ENCODE measurements at places on chromosomes 3 and 15.
A peak's percentile ranks its signal among the peaks of the same experiment; 100 is the strongest.

GRCh38 chr3:39315420-39315819 is 14.1 kb upstream of the CCR8 start:
- DNase-seq, result no peak

DNA sequence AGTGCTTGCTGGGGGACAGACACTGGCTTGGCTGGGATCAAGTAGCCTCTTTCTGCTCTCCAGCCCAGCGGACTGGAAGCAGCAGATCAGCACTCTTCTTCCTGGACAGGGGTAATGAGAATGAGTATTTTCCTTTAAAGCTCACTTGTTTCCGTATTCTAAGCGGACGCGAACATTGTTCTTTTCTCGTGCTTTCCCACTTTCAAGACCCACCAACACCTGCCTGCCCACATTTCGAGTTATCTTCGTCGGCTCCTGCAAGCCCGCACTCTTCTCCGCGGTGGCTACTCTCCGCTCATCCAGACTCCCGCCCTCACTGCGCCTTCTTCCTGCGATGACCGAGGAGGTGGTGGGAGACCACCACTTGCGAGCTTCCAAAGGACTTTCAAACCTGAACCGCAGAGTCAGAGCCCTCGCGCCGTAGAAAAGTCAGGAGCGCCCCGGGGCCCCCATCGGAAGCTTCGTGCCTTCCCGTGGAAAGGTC is 1.6 kb upstream of the PPM1L start:
- DNase-seq, result no peak

DNA sequence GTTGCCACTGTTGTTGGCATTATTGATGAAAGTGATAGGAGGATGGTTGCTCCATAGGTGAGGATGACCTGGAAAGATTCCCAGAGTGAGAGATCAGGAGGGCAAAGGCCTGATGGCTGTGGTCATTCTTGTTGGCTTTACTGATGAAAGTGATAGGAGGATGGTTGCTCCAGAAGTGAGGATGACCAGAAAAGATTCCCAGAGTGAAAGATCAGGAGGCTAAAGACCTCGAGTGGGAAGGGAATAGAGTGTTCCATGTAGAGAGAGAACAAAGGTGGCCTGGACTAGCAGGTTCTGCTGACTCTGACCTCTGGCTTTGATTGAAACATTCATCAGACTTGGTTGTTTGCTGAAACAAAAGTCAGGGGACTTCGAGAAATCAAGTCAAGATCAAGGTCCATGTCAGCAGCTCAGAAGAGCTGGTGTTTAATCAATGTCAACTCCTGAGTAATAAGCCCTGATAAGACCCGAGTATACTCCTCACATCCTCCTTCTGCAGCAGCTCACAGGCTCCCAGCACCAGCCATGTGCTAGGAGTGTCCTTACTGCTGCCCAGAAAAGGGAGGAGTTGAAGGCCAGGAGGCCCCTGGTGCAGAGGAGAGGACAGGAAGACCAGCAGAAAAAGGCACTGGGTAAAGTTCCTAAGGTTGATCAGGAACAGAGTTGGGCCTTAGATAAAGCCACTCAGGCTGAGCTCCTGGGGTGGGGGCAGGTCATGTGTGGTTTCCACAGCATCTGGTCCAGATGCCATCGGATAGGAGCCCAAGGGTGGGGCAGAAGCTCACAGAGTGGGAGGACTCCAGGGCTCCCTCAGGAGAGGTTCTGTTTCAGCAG is 19.9 kb downstream of the CYP8B1 start:
- DNase-seq, result no peak

GRCh38 chr15:100672959-100673358 is 70.6 kb downstream of the ASB7 start:
- DNase-seq, result no peak

- DNase-seq, result peak; percentile 61
These were observed 34.3 kb downstream of the ZMAT3 start for GRCh38 chr3:179037351-179037750.

DNA sequence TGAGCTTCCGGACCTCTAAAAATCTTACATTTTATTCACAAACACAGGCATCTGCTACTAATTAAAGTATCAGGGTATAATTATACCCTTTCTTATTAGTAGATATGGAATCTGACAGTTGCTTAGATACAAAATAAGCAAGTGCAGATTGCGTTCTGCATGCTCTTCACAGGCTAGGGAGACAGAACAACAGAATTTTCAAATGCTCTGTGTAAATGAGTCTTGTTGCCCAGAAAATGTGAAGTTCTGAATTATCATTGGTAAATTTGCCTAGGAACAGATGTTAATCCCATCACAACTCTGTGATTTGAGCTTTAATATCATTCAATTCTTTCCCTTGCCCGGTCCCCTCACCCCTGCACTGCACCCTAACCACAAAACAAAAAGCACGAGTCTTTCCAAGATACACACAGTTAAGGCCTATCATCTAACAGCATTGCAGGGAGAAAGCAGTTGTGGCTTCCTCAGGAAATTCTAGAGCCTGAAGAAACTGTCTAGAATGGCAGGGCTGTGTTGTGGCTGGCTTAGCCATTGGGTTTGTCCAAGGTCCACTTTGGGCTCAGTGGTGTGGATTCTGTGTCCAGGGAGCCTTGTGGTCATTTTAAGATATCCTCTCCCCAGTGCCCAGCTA is 119.8 kb downstream of the PDCD6IP start:
- DNase-seq, result no peak

GRCh38 chr3:118884748-118885206 is 149.9 kb downstream of the IGSF11 start:
- DNase-seq, result no peak

DNA sequence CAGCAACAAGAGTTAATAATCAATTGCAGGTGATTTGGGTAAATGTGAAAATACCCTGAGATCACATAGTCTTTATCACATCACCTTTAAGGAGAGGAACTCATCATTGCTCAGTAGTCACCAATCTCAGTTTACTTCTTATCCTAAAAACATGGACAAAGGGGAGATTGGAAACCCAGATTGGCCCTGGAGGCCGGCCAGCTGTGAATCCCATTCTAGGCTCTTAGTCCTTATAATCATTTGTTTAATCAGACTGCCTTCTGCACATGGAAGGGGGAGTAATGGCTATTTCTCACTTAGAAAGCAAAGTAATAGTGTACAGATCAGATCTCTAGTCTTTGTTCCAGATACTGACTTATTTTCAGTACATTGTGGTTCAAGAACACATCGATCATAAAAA is 37.2 kb upstream of the CPB1 start:
- DNase-seq, result no peak

DNA sequence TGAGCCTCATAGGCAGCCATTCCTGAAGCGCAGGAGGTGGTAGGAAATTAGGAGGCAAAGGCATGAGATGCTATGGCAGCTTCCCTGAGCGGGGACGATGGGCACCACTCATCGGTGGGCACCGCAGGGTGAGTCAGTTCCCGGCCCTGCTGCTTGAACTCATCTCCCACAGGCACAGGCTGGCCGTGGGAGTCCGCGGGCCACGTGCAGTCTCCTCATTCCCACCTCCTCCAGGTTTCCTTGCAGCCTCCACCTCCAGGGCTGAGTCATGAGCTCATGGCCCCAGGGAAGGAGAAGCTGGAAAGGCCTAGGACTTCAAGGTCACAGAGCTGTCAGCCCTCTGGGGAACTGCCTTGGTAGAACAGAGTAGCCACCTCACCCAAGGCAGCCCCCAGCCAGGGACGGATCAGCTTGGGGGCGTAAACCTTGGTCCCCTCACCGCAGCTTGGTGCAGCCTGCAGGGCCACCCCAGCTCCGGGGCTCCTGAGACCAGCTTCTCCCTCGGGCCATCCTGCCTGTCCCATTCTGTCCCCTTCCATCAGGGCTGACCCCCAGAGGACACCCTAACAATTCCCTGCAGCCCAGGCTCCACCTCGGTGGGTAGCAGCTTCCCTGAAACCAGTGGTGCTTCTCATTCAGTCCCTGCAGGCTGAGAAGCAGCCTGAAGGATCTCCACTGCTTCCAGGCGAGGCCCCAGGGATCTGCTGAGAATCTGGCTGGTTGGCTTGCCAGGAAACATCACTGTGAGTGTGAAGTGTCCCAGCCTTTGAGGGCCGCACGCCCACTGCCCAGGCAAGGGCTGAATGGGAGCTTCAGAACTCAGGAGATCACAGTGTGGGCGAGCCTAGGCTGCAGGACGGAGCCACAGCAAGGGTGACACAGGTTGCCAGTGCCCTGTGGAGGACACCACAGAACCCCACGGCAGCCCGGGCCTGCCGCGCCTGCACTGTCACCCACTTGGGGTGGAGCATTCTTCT is 150.7 kb upstream of the MEF2A start:
- DNase-seq, result no peak

GRCh38 chr3:48656841-48657281 is 5.8 kb downstream of the CELSR3 start:
- DNase-seq, result no peak

DNA sequence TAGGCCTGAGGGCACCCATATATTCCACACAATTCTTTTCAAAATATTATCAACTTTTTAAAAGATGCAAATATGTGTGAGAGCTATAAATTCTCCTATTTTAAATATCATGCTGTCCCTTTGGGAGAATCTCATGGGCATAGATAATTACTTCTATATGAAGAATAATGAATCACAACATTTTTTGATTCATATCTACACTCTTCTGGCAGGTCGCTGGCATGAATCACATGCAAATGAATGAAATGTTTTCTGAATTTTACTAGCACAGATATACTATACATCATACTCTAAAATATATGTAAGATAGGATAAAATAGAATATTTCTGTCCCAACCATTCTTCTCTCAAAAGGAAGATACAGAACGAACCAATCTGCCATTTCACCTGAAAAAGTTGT is 277.7 kb upstream of the KCNH8 start:
- no peak for DNase-seq

DNA sequence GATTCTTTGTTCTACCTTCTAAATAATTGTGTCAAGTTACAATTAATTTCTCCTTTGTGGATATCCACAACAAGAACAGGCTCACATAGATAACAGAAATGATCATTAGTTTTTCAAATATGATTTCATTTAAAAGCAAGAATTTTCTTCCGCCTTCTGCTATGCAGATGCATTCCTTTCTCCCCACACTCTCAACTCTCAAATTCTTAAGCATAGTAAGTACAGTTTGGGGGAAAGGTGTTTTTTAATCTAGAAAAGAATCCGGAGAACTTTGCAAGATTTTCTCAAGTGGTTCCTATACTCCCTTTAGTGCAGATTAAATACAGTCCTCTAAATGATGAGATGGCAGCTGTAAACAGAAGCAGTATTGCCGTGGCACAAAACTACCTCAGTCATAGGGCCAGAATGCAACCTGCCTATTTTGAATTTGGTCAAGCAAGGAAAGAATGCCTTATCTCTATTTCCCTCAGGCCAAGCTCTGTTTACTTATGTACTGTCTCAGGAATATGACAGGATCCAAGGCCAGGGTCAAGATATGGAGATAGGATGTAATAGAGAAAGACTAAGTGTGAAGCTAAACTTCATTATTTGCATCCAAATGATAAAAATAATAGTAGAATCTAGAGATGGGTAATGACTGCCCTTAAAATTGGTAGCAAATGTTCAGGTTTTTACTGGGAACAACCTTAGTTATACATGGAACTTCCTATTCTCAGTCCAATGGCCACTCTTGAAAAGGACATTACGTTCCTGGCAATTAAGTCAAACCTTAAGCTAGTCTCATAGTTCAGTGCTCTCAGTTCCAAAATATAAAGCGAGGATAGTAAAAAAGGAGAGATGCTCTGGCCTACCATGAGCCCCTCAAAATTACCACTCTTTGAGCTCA is 77.3 kb upstream of the PHLDB2 start:
- no peak for DNase-seq

DNA sequence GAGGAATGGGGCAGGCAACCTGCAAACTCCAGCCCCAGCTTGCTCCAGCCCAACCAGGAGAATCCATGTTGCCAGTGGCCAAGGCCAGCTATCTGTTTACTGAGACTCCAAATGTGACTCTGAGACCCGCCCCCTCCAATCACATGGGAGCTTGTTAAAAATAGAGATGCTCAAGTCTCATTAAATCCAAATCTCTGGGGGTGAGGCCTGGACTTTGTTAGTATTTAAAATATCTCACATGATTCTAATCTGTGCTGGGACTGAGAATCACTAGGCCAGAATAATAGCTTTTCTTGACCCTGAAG is 224.2 kb upstream of the TBL1XR1 start:
- no peak for DNase-seq

Measured in GM04503 (cell line).